ENCODE measurements at places on chromosomes 6 and 20. TPM values are rescaled to one million over a fixed set of nuclear protein-coding genes. Genes with fewer than 3 reads are reported as not detected.

Gene BMP5
- not detected for polyA plus RNA-seq

Gene DOK5
- polyA plus RNA-seq, result not detected

Gene FAM209B
- polyA plus RNA-seq, result 0.32 TPM

Gene PDE7B
- 0.06 TPM for polyA plus RNA-seq

Gene THBS2
- polyA plus RNA-seq, result 0.09 TPM

Gene DDR1
- polyA plus RNA-seq, result 3.1 TPM

Gene MEA1
- 110 TPM for polyA plus RNA-seq

DNA sequence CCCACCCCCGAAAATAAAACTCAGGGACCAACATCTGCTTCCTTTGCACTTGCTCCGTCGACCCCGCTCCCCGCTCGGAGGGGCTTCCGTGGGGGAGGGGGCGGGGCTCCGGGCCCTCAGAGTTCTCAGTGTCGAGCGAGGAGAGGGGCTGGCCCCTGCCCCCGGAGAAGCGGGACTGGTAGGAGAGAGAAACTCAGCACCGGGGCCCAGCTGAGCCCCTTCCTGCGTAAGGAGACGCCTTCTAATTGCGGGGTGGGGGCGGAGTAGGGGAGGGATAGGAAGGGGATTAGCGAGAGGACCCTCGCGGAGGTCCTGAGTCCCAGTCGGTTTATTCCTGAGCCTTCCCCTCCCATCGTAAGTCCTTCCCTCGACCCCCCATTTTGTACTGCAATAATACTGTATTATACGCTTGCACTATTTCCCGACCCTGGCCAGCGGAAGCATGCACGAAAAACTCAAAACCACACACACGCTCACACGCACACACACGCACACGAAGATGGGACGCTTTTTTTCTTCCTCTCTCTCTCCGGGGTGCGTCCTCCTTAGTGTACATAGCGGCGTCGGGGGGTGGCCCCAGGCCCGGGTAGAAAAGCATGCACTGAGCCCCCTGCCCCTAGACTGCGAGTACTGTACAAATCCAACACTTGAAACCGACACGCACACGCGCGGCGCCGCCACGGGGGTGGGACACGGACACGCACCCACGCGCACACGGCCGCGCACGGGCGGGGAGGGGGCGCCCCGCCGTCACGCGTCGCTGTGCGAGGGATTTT lies 22.1 kb upstream of the SLC22A7 start:
- peak; percentile 49 for DNase-seq

DNA sequence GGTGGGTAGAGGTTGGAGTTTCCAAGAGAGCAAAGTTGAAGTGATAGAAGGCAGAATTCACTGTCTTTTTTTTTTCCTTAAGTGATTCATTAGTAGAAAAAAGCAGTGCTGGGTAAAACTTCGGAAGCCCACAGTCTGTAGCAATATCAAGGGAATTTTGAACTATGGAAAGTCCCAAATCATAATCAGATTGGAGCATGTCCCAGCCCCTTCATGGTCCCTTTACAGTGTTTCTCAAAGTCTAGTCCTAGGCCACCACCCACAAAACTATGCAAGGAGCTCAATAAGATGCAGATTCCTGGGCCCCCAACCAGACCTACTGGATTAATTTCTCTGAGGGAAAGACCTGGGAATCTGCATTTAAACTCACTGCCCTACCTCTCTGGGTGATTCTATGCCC lies 22.6 kb downstream of the NEDD9 start:
- DNase-seq, result no peak

DNA sequence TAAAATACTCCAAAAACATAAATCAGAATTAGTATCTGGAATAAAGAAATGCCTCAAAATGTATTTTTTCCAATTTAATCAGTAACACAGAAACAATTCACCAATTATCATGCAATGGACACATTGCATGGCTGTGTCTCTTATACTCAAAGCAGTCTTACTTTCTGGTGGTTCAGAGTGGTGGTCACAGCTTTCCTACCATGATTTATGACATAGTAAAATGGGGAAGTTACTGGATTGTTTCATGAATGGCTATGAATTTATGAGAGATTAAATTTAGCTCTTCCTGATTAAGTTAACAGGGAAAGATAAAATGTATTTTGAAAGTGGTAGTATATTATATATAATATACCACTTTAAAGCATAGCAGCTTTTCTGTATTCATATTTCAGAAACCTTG lies 331.5 kb upstream of the MAP3K7 start:
- DNase-seq, result no peak

GRCh38 chr6:68197356-68197755 lies 437.7 kb upstream of the ADGRB3 start:
- no peak for DNase-seq

DNA sequence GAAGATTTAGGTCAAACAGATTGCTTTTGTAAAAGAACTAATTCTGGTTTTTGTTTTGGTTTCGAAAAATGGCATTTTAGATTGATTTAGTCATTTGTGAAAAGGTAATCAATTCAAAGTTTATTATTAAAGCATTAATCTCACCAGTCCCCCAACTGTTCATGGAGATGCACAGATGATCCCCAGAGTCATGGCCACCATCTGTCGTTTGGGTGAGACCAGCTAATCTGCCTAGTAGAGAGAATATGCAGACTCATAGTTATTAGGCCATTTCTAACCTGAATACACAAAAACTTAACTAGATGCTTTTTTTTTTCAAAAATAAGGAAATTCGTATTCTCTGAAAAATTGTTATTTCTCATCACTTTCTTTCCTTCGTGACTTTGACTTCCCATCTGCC lies 58.1 kb downstream of the C6orf58 start:
- DNase-seq, result no peak

DNA sequence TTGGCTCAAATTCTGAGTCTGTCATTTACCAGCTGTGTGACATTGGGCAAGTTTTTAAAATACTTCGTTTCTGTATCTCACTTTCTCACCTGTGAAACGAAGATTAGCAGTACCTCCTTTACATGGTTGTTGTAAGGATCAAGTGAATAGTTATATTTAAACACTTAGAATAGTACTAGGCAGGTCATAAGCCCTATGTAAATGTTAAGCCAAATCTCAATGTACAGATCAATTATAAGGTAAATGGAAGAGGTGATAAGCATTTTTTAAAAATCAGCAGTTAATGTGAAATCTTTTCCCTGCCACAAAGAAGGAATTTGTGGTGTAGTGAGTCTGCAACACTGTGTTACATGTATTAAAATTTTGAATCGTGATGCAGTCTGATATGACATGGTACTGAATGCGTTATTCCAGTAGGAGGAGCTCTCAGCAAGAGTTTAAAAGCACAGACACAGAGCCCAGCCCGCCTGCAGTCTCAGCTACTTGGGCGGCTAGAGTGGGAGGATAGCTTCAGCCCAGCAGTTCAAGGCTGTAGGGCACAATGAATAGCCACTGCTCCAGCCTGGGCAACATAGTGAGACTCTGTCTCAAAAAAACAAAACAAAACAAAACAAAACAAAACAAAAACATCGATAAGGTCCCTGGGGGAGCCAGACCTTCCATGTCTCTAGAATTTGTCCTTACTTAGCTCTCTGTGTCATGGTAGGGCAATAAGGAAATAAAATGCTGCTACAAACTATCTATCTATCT lies 46.0 kb downstream of the GTF2H5 start:
- peak; percentile 56 for DNase-seq

- no peak for DNase-seq
Measured at GRCh38 chr6:136405420-136406029, 115.9 kb upstream of the BCLAF1 start.

GRCh38 chr20:36260316-36260715 lies 24.0 kb downstream of the AAR2 start:
- no peak for DNase-seq
